ENCODE measurements at places on chromosomes 6 and 20.

DNA sequence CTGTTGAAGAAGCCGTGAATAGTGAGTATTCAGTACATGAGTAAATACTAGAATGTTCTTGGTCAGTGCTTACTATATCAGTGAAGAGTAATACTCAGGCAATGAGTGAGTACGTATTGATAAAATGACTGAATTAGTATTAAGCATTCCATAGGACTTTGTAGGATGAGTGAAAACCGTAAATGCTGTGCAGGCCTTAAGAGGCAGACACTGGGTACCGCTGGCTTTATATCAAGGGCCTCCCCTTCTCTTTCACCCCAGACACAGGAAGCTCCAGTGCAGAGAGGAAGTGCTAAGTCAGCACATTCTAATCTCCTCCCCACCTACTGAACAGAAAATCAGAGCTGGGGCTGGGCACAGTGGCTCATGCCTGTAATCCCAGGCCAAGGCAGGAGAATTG is 24.2 kb downstream of the POFUT1 start:
- DNase-seq: no peak

- DNase-seq: no peak
These were observed 37.4 kb downstream of the HIVEP2 start for GRCh38 chr6:142907544-142907943.

DNA sequence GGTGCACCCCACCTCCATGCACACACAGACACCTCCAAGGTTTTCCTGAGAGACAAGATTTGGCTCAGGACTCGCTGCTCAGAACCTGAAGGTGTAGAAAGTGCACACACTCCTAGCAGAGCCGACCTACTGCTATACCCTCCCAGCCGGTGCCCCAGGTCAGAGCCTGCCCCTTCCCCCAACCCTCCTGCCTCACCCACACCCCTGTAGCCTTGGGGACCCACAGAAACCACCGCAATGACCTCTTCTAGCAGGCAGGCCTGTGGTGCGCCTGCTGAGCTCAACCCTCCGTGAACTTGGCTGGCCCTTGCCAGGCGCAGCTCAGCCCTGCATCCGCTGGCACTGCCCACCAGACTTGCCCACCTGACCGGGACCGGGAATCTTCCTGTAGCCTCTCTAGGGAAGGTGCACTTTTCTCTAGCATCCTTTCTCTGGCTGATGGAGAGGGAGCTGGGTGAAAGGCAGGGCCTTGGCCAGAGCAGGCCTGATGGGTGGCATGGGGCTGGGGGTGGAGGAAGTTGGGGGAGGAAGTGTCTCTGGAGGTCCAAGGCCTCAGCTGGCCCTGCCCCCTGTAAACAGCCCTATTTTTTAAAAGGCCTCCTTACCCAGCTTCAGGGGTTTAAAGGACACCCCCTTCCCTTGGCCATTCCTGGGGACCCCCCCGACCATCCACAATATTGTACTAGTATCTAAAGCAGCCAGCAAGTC is 36.9 kb upstream of the SLCO4A1 start:
- DNase-seq: no peak

- DNase-seq: no peak
These were observed 17.7 kb downstream of the MAS1 start for GRCh38 chr6:159908535-159908934.

GRCh38 chr6:97524811-97525210 is 241.8 kb upstream of the MMS22L start:
- no peak for DNase-seq
